Stimulated activated CD8-positive, alpha-beta memory T cell treated with anti-CD3 and anti-CD28 coated beads, Interleukin-4, amount 100 ng/mL, for 24 hours (primary cell): ENCODE measurements at places on chromosomes 3 and 15.
A peak's percentile ranks its signal among the peaks of the same experiment; 100 is the strongest.

DNA sequence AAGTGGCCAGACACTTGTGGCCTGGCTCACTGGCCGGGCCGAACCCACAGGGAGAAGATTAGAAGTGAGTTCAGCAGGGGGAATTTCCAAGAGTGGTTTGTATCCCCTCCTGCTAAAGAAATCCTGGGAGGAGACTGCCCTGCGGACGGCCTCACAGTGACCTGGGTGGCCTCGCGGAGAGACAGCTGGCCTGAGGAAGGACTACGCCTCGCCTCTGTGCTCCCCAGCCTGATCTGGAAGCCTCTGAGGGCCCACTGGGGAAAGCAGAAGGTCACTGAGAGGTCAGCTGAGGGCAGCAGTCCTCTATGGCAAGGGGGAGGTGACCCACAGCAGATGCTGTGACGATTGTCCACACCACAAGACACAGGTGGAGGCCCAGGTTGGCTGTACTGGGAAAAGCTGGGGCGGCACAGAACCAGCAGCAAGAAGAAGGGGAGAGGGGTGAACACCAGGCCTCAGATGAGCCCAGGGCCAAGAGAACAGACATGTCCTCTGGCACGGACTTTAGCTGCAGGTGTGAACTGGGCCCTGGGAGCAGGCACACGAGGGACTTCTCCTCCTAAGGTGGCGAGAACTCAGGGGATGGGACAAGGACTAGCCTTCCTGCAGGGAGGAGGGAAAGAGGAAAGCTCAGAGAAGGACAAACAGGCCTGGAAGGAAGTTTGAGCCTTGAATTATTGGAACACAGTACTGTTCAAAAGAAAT lies 37.2 kb upstream of the DLG1 start:
- no peak for DNase-seq

GRCh38 chr3:41698898-41699297 lies 263.0 kb downstream of the ULK4 start:
- DNase-seq: no peak

DNA sequence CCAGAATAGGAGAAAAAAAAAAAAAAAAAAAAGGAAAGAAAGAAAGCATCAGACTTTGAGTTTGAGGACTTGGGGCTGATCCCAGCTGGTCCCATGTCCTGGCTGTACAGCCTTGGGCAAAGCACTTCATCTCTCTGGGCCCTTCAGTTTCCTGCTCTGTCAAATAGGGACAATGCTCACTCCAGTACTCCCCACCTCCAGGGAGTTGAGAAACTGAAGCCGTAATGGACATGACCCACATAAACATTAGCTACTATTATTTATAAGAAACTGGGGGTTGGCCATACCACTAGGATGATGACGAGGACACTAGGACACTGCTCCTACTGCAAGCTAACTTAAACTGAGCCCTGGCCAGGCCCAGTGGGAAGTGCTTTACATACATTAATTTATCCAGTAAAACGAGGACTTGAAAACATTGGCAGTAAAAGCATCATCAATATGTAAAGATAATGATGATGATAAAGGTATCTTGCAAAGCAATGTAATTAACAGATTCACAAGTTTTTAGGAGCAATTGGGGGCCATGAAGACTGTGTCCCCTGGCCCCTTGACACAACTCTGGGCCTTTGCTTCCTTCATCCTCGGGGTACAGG lies 22.9 kb upstream of the SMAD6 start:
- DNase-seq: no peak

DNA sequence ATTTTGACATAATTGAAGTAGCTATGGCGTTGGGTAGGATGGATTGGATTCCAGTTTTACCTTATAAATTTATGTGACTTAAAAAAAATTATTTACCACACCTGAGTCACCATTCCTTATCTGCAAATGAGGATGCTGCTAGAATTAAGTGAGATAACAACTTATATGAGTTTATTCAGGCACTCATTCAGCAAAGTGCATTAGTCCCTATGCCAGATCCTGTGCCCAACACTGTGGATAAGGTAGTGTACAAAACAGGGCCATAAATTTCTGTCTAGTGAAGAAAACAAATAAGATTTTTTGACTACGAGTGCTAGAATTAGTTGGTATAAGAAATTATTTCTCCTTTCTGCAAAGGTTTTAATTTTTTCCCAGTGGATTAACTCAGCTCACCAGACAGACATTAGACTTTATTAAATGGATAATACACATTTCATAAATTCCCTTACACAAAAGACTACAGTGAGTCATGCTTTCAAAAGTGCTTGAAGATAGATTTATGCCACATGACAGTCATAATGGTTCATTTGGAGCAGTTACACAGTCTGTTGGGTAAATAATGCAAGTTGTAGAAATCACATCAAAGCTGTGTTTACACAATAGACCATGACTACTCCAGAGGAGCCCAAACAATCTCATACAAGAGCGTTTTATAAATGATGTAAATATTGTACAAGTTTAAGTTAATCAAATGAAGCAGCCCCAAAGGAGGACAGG lies 129.9 kb upstream of the TGFBR2 start:
- DNase-seq: no peak

DNA sequence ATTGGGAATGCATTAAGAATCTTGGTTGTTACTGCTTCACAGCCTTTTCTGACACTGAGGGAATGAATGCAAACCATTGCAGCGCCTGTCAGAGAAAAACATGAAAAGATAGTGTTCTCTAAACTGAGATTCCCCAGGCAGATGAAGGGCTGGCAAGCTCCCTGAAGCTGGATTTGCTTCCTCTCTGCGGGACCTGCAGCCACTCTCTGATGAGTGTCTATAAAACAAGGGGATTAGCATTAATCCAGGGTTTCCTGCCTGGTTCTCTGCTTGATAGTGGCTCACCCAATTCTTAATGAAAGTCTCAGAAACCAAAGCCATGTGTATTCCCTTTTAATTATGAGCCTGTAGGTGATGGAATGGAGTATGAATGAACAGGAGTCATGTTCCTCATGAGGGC lies 344.3 kb upstream of the UMPS start:
- no peak for DNase-seq

- no peak for DNase-seq
These were observed 39.1 kb upstream of the GATM start for GRCh38 chr15:45417303-45417950.

DNA sequence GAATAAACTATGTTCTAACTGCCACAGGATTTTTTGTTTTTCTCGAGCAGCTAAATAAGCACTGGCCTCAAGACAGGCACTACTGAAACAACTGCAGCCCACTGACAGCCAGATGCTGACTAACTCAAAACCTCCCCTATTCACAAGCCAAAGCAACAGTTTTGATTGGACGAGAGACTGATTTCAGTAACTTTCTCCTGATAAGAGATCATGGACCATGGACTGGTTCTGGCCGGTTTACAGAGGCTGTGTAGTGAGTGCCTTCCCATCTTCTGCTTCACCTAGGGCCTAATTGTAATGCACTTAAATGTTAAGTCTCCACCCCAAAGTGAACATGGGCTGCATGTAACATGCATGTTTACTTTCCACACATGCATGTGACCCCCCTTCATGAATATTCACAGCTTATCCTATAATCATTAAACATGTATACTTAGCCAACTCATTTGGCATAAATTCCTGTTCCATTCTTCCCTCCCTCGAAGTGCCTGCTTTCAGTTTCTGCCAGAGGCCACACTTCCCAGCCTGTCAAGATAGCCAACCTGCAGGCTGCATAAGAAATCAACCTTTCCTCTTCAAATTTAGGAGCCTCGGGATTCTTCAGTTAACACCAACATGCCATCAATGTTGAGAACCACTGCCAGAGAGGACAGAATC lies 108.2 kb downstream of the ULK4 start:
- no peak for DNase-seq

DNA sequence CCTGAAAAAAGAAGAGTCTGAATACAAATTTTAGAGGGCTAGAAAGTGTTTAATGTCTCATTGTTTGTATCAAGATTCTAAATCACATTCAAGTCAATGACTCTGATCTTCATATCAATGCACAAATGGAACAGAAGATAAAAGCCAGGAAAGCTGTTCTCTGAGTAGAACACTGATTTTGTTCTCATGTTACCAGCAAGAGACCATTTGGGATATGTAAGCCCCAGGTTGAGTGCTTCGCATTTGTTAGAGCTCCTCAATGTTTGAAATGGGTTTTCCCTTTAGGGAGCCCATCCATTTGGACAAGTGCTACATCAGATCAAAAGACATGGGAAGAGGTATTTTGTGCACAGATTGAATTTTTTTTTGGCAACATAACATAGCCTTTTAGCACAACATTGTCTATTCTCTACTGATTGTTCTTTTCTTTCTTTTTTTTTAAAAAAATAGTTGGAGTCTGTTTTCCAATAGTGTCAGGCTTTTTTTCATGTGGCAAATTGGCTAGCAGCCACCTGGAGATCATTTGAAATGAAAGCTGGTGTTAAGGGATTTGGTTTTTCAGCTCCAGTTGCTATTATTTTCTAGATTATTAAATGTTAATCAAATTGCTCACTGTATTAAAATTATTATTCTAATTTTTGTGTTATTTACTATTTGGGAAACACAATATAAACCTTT lies 74.5 kb upstream of the ZPLD1 start:
- no peak for DNase-seq

GRCh38 chr15:40323239-40323952 lies at the start of gene INAFM2:
TSS of gene INAFM2 (plus strand) at chr15:40323692. CDS start at chr15:40324056, 364 bp downstream.
- peak; percentile 91 for DNase-seq

- no peak for DNase-seq
These were observed 397.1 kb upstream of the CFAP20DC start for GRCh38 chr3:59446775-59447465.

DNA sequence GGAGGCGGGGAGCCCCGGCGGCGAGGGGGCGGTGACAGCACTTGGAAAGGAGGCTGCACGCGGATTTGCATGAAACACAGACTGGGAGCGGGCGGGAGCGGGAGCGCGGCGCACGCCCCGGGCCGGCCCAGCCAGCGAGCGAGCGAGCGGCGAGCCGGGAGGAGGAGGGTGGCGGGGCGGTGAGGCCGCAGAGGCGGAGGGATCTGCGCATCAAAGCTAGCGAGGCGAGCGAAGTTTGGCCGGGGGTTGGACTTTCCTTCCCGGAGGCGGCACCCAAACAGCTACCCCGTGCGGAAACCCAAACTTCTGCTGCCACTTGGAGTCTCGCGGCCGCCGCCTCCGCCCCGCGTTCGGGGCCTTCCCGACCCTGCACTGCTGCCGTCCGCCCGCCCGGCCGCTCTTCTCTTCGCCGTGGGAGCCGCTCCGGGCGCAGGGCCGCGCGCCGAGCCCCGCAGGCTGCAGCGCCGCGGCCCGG lies at the start of gene SMAD3:
Gene SMAD3 (plus strand): TSS at position 72 of the 475 bp plus-strand sequence. CDS start 553 bp downstream, outside the sequence.
- peak; percentile 65 for DNase-seq

- no peak for DNase-seq
These were observed 74.2 kb upstream of the DPPA4 start for GRCh38 chr3:109411547-109411946.

DNA sequence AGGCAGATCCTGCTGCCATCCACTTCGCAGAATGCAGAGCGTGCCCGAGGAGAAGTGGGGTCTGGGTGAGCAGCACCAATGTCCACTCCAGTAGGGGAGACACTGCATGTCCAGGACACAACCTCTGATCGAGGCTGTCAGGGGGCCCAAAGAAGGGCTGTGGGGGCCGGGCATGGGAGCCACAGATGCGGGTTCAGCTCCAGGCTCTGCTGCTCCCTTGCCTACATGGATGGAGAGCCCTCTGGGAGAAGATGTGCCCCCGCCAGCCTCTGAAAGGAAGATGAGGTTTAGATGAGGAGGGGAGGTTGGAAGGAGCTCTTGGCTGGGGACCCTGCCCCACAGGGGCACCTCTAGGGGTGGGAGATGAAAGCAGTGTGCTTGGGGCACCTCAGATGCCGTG lies 75.4 kb downstream of the KLF13 start:
- no peak for DNase-seq

GRCh38 chr3:19399356-19399755 lies 251.0 kb downstream of the KCNH8 start:
- DNase-seq: no peak

DNA sequence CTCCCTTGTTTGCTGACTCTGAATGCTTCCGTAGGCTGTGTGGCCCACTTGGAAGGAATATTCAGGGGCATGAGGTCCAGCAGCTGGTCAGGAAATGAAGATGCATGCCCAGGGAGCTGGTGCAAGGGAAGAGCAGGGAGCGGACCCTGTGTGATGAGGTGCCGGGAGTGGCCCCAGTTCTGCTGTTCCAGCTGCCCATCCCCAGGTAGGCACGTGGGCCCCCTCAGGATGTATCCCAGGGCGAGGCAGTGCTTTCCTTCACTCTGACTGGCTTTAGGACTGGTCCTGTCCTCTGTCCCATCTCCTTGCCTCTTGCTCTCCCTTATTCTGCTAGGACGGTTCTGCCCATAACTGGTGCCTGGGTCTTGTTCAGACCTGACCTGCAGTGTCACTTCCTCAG lies 1.1 kb upstream of the FAM3D start:
- DNase-seq: no peak

GRCh38 chr3:14016900-14017475 lies 107.7 kb downstream of the CHCHD4 start:
- DNase-seq: no peak

DNA sequence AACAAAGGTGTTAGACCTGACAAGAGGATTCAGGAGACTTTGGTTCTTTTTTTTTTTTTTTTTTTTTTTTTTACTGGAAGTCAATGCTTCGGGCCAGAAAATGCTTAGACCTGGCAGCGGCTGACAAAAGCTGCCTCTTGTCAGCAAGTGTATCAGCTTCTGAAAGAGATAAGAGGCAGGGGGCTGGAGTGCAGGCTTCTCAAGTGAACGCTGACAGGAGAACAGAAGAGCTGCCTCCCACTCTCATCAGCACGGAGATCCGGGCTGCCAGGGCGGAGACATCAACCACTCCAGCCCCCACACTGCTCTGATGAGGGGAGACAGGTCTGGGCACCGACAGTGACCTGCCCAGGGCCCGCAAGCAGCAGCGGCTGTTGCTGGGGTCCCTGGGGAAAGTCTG lies 9.4 kb upstream of the SCN5A start:
- no peak for DNase-seq

DNA sequence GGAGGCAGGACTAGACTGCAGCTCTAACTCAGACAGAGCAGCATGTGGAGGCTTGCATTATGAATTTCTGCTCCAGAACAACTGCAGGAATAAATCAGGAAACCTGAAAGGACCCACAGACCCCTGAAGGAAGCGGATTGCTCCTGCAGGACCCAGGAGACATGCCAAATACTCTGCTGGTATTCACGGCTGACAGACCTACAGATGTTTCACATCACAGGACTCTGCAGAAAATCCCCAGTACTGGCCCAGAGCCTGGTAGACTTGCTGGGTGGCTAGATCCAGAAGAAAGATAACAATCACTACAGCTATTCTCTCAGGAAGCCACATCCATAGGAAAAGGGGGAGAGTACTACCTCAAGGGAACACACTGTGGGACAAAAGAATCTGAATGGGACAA lies 942.1 kb downstream of the AGBL1 start:
- no peak for DNase-seq

GRCh38 chr3:32912046-32912445 lies 39.4 kb upstream of the CCR4 start:
- no peak for DNase-seq

- DNase-seq: no peak
These were observed 14.1 kb upstream of the MYH15 start for GRCh38 chr3:108524537-108524936.
